ENCODE measurements at places on chromosomes 6 and 20. TPM values are rescaled to one million over a fixed set of nuclear protein-coding genes. Genes with fewer than 3 reads are reported as not detected.

Gene HLA-DPB1
- not detected for total RNA-seq

Gene CST4
- not detected for total RNA-seq

Gene PI3
- total RNA-seq = 1.8 TPM

Gene PAK5
- not detected for total RNA-seq

Gene TRMT6
- total RNA-seq = 42.4 TPM

Gene ANKRD66
- not detected for total RNA-seq

Gene AGER
- 1.4 TPM for total RNA-seq

Gene ANKEF1
- 7.8 TPM for total RNA-seq

Gene VSX1
- total RNA-seq = 1.2 TPM

Gene ZSCAN23
- total RNA-seq = not detected
